ENCODE measurements at places on chromosomes 3 and 15.
A peak's percentile ranks its signal among the peaks of the same experiment; 100 is the strongest.

- DNase-seq: no peak
Measured at GRCh38 chr15:100885116-100885515, 5.5 kb downstream of the ALDH1A3 start.

GRCh38 chr15:35958975-35959374 is 413.0 kb upstream of the DPH6 start:
- DNase-seq: no peak

GRCh38 chr3:111311709-111312235 is 230.2 kb upstream of the CD96 start:
- peak; percentile 9 for DNase-seq

- DNase-seq: no peak
Measured at GRCh38 chr3:55486101-55486856, 827 bp downstream of the WNT5A start.

DNA sequence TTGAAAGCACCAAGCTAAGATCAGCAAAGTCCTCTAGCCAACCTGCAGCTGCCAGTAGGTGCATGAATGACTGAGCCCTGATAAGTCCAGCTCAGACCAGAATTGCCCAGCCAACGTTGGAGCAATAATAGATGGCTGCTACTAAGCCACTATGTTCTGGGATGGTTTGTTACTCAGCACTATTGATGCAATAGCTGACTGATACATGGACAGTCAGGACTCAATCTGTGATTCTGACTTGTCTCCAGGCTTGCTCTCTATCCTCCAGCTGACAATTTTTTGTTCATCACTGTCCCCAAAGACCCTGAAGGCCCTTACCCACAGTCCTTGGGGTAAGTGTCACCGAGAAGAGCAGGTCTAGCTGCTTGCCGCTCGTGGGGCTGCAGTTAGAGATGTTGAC is 55.3 kb downstream of the CDCP1 start:
- DNase-seq: no peak

- DNase-seq: no peak
Measured at GRCh38 chr3:117954131-117954530, 1080.5 kb downstream of the IGSF11 start.

GRCh38 chr15:87224404-87224803 is 1032.1 kb downstream of the NTRK3 start:
- DNase-seq: no peak

- no peak for DNase-seq
Measured at GRCh38 chr3:51908026-51908425, 4.9 kb upstream of the IQCF1 start.

- no peak for DNase-seq
Measured at GRCh38 chr3:146851665-146852064, 246.5 kb upstream of the PLSCR5 start.

DNA sequence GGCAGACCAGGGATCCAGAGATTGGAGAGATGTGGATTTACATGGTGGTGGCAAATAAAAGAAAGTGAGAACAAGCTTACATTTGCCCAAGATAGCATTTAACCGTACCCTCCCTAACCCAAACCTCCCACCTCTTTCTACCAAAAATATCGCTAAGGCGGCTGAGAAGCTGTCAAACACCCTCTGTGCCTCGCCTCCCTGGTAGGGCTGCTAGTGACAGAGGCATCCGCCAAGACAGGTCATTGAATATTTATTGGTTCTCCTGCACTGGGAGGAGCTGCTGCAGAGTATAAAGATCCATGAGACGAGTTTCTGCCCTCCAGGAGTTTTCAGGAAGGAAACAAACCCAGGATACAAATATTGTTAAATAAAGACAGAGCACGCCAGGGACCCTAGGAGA is 107.3 kb upstream of the TMC3 start:
- DNase-seq: peak; percentile 52

- no peak for DNase-seq
Measured at GRCh38 chr15:27690290-27690689, 408.8 kb downstream of the OCA2 start.

DNA sequence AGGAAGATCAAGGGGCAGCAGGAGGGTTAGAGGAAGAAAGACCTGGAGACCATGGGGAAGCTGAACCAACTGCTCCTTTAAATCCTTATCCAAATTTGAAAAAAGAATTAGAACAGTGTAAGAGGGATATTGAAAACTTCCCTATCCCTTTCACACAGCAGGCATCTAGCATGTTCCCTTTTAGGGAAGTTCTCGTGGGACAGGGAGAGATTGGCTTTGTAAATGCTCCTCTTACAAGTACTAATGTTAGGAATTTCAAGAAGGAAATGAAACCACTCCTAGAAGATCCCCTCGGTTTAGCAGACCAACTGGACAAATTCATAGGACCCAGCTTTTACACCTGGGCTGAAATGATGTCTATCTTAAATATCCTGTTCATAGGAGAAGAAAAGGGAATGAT is 41.5 kb downstream of the PPCDC start:
- DNase-seq: no peak
